A172 (cell line): ENCODE measurements at places on chromosomes 1 and 21. TPM values are rescaled to one million over a fixed set of nuclear protein-coding genes. Genes with fewer than 3 reads are reported as not detected.
A peak's percentile ranks its signal among the peaks of the same experiment; 100 is the strongest.

- DNase-seq: no peak
These were observed 6.0 kb downstream of the DLGAP3 start for GRCh38 chr1:34923490-34923889.

- no peak for DNase-seq
These were observed 12.5 kb downstream of the L1TD1 start for GRCh38 chr1:62207187-62207586.

GRCh38 chr1:161019751-161020495, 1.0 kb downstream of the F11R start:
- no peak for DNase-seq

GRCh38 chr1:37892151-37893047, 33.0 kb upstream of the MTF1 start:
- DNase-seq: no peak

- no peak for DNase-seq
These were observed 508.6 kb downstream of the PTPRU start for GRCh38 chr1:29744684-29745490.

GRCh38 chr1:107965110-107965991, at the start of gene VAV3:
Gene VAV3, minus strand, starts transcription at chr1:107965180. Its CDS starts 311 bp downstream, at chr1:107964869.
- DNase-seq: no peak

Gene CNR2
- total RNA-seq: not detected in 2 replicates

DNA sequence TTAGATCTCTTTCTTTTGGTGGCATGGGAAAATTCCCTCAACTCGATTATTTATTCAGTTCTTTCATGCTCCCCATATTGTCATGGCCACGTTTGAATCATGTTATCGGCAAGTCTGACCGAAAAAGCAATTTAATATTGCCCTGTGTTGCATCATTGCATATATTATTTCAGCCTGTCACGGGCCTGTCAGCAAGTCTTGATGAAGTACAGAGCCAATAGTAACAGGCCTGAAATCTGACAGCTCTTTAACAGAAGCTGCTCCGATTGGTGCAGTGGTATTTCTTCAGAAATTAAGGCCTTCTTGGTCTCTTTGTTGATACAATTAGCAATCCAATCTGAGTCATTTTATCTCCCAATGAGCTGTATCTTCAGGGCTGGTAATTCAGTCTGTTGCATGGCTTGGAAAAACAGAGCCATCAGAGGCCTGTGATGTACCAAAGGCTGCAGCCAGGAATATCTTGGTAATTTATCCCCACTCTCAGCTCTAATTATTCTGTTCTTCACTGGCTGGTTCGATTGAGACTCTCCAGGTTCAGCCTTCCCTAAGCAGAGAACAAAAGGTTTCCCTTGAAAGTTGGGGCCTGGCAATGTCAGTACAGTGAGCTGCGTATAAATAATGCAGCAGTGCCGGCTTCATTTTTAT, 149.5 kb downstream of the FGGY start:
- DNase-seq: peak; percentile 46

Gene TXLNA
- total RNA-seq: 22.1 and 24.6 TPM in 2 replicates

Gene FCRLB
- total RNA-seq: 2.7 and 3.1 TPM in 2 replicates
